ENCODE measurements at places on chromosomes 6 and 20. TPM values are rescaled to one million over a fixed set of nuclear protein-coding genes. Genes with fewer than 3 reads are reported as not detected.
A peak's percentile ranks its signal among the peaks of the same experiment; 100 is the strongest.

DNA sequence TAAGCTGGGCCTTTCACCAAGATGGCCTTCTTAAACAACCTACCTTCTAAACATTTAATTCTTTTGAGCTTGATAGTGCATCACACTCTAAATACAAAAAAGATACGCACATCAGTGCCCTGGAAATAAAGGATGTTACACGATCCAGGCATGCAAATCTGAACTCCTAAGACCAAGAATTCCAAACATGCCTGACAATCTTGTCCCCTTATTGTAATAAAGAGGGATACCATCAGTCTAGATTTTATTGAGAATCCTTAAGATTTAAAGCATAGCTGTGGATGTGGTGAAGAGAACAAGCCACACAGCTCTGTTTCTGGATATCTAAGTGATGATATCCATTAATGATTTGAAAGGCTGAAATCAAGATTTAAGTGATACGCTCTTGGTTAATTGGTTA lies 13.0 kb downstream of the ZNF451 start:
- no peak for DNase-seq

DNA sequence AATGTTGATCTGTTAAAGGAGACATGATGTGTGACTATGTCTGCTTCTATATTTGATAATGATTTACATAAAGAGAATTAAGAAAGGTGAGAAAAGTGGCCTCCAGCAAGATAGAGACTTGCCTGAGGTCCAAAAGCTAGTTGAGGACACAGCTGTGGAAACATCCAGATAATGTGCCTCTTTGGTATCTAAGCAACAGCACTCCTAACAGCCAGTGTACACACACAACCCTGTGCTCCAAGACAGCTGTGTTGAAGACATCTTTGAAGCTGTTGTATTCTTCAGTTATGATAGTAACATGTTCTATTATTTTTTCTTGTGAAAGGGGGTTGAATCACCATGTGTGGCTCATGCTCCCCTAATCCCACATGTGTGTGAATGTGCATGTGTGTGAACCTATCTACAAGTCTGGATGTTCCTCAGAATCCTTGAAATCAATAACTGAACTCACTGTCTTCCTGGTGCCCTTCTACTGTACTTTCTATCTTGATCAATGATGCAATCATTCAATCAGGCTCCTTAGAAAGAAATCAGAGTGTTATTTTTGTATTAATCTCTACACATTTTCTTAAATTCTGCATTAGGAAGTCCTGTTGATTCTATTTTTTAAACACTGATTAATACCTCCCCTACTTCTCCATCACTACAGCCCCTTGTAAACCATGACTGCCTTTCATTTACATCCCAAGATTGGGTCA lies 116.7 kb upstream of the SSTR4 start:
- no peak for DNase-seq

DNA sequence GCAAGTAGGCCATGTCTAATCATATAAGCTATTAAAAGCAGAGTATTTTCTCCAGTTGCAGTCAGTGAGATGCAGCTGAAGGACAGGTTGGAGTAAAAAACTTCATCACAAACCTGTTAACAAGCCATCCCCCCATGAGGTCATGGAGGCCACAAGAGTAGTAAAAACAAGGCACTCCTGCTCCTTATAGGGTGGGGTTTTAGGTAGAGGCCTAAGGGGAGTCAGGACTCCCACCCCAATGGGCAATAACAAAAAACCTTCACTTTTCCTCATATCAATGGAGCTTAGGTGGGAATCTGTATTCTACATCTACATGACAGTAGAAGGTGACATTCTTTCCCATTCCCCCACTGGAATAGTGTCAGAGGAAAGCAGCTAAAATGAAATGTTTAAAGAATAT lies 428.1 kb upstream of the KHDRBS2 start:
- no peak for DNase-seq

GRCh38 chr20:20465252-20465651 lies 97.3 kb downstream of the INSM1 start:
- no peak for DNase-seq

DNA sequence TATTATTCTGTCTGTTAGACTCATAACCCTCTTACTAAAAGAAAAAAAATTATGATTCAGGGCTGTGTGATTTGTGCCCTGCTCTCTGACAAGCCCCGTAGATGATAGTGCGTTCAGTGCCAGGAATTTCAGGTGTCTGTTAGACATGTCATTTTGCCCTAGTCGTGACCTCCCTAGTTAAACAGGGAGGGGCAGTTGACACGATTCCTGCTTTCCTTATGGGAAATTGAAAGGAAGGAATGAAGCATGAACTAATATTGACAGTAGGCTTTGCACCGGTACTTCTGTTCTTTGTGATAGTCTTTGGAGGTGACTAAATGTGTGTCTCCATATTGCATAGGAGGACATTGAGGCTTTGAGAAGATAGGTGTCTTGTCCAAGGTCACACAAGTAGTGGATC lies 26.3 kb downstream of the RPRD1B start:
- DNase-seq: no peak

DNA sequence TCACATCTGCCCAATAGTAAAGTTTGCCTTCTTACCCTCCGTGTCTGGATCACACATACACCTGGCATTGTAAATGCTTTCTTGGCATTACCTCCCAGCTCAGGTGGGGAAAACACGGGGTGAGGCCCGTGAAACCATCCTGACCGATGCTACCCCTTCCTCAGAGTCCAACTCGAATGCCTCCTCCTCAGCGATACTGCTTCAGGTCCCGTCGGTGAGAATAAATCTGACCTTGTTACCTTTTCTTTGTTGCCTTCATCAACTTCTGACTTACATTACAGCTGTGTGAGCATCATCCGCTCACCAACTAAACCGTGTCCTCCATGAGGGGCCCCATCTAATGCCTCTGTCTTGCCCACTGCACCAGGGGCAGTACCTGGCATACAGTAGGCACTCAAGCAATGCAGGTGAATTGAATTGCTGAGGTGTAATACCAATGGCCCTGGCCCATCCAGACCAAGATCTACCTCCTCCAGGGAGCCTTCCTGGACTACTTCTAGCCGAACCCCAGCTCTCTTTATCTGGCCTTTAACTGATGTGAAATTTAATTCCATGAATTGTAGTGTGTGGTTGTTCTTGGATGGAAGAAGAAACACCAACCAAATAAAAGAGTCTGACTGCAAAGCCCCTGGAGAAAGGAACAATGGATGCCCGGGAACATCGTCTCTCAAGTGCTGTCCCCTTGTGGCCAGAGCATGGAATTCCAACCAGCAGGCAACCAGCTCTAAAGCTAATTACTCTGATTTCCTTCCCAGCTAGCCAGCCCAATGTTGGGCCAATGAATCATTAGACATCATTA lies 141.5 kb downstream of the ANKRD60 start:
- DNase-seq: no peak

- no peak for DNase-seq
Measured at GRCh38 chr6:111601886-111602285, 3.8 kb downstream of the TRAF3IP2 start.

DNA sequence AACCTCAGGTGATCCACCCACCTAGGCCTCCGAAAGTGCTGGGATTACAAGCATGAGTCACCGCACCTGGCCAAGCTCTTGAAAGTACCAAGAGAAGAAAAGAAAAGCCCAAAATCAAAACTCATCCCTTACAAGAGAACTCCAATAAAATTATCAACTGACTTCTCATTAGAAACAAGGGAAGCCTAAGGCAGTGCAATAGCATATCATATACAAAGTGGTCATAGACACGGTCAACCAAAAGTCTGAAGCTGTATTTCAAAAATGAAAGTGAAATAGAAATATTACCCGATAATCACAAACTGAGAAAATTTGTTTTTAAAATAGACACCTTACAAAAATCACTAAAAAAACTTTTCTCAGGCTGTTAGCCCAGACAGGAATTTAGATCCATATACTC lies 1321.1 kb upstream of the GJE1 start:
- DNase-seq: no peak

DNA sequence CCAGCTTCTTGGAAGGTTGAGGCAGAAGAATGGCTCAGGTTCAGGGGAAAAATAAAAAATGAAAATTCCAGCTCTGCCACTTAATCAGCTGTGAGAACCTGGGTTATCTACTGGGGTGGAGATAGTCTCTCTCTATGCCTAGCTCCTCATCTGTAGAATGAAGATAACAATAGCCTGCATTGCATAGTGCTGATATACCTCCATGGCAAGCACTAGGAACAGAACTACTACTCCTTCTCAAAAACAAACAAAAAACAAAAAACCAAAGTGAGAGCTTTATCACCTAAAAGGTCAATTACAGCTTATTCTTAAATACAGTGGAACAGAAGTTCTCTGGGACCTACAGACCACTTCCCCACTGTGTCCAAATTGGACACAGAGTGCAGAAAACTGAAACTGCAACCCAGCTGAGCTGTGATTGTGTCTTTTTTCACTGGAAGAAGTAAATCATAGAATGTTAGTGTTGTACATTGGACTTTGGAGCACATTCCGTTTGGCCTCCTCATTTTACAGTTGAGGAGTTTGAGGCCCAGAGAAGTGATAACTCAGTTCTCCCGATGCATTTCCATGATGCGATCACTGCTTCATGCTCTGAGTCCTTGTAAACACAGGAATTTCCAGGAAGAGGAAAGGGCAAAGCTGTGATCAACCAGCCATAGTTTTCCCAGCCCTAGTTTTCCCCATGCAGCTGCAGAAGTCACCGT lies 23.3 kb downstream of the MTFR2 start:
- DNase-seq: no peak

DNA sequence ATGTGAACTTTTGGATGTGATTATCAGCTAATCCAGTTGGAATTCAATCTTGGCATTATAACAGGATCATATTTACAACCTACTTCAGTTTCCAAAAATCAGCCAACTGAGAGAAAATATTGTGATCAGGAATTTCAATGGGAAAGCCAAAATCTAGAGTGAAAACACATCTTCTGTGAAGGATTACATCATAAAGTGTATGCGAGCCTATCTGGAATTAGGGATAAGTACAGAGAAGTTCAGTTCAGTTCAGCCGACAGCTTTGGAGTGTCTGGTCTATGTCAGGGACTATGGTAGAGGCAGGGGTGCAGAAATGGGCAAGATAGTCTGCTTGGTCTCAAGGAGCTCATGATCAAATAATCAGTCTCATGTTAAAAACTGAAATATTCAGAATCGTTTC lies 12.3 kb upstream of the PRIM2 start:
- DNase-seq: no peak

DNA sequence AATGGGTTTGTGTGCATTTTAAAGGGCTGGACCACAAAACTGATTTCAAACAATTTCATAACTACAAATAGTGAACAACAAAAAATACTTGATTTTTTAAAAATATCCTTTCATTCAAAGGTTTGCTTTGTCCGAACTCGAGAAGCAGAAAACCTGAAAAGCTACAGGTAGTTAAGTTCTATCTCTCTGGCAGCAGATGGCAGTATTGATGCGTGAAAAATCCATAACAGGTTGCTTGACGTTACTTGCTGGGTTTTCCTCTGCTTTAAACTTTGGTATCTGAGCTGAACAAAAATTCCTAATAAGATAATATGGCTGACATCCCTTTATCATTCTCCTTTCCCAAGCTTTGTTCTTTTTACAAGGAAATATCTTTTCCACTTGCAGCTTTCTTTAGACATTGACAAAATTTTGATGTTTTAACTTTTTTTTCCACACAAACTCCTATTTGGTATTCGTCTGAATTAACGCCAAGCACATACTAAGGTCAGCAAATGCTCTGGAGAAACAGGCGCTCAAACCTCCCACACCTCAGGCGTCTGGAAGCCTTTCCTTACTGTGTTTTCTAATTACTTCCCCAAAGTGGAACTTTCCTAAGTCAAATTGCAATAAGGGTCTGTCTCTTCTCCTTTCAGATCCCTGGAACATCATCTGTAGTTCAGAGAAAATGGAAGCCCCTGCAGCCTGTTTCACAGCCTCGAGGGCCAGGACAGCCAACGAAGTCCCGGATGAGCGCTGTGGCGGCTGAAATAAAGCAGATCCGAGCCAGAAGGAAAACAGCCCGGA lies 50.3 kb upstream of the GFRAL start:
- no peak for DNase-seq

DNA sequence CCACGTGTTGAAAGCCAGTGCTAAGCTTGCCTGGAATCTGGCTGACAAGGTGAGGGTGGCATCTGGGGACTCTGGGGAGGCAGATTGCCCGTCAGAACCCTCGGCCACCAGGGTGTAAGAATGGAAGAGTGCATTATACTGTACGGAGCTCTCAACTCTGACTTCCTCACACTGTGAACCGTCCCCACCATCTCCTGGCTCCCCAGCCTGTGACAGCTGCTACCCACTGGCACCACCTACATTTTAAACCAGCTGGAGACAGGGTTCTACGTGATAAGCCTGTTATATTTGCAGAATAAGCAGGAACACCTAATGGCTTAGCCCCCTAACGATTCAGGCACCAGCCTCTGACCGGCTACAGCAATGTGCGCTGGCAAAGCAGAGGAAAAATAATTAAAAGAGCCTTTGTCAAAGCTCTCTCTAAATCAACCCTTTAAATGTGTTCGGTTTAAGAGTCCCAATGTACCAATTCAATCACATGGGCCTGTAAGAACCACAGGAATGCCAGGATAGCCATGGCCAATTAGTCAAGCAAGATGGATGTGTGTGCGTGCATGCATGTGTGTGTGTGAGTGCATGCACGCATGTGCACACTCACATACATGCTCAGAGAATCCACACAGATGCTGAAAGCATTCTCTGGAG lies 89.1 kb upstream of the TAB2 start:
- no peak for DNase-seq

DNA sequence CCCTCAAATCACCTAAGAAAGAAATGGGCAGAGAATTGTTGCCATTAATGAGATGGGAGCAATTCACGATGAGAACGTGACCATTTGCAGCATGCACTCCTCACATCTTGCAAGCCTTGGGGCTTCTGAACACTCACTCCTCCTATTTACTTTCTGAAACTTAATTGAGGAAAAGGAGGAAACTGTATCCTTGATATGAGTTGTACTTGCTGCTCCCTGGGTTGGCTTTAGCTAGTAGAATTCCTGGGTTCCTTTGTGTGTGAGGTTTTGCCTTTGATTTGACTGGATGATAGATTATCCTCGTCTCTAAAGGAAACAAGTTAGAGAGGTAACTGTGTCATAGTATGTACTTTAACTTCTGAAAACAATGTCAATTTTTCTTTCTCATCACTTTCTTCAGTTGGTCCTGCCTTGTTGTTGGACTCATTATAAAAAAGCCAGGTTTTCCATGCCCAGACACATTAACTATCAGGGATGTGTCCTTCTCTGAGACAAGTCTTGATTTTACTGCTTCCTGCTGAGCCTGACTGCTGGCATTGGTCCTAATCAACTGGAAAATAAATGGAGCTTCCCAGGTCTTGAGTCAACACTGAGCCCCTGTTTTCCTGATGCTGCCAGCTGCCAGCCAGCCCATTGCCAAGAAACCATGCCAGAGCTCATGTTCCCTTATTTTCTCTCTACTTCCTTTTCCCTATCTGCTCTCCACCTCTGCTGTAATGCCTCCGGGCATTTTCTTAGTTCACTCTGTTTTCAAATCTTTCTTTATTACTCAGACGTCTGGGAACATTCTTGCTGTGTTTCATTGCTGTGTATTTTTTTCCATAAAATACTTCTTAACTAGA lies 6.0 kb upstream of the MRAP2 start:
- DNase-seq: peak; percentile 86

RCAN2 gene
- total RNA-seq: 87.3 TPM

KCNK5 gene
- 1.2 TPM for total RNA-seq

PPP1R14C gene
- 0.18 TPM for total RNA-seq

CPXM1 gene
- total RNA-seq: 3.4 TPM

HCK gene
- total RNA-seq: 28.6 TPM

TSHZ2 gene
- 95.4 TPM for total RNA-seq

LRFN2 gene
- not detected for total RNA-seq

Data from aorta (tissue), 5 donors.